ENCODE measurements at places on chromosomes 11 and 22. TPM values are rescaled to one million over a fixed set of nuclear protein-coding genes. Genes with fewer than 3 reads are reported as not detected.

GRCh38 chr11:82927264-82927880, 25.8 kb downstream of the DDIAS start:
- ATAC-seq = peak; percentile 73

DNA sequence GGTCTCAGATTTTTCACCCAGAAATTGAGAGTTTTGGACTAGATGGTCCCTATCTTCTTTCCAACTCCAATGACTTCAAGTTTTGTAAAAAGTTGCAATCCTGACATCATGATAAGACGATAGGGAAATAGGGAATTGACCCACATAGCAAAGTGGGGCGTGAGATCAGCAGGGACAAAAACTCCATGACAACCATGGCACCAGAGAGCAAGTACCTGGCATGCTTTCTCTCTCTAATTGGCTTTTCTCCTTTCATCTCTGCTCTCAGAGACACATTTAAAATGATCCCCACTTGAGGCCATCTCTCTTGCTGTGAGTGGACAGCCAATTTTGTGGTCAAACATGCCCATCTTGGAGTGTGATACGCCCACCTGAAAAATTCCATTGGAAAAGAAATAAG, at the start of gene OR5AN1:
Gene OR5AN1, plus strand, starts transcription at position 301 of the 400 bp plus-strand sequence. CDS start 5,564 bp downstream, outside the sequence.
- ATAC-seq = no peak

DNA sequence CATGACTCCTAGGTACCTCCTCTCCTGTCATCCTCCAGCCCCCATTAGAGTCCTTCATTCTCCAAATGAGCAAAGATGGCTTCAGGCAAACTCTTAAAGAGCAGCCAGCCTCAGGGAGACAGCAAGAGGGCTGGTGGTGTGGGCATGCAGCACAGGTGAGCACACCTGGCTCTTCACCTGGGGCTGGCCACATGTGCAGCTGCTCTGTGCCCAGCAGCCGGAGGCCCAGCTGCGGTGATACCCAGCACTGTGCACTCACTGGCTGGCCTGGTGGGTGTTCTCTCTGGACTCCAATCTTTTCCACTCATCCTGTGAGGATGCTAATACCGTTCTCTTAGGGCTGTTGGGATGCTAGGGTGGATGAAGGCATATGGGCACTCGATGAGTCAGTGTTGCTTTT, 106.1 kb upstream of the PARVA start:
- no peak for ATAC-seq

DNA sequence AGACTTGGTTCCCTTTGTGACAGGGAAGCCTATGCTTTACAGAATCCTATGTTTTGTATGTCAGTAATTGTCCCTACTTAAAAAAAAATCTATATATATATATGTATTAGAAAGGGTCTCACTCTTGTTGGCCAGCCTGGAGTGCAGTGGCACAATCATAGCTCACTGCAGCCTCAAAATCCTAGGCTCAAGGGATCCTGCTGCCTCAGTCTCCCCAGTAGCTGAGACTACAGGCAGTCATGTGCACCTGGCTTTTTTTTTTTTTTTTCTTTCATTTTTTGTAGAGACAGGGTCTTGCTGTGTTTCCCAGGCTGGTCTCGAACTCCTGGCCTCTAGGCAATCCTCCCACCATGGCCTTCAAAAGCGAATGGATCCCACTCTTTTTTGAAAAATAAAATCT, 2.1 kb upstream of the NEAT1 start:
- no peak for ATAC-seq

Gene SYT13
- total RNA-seq = not detected

DNA sequence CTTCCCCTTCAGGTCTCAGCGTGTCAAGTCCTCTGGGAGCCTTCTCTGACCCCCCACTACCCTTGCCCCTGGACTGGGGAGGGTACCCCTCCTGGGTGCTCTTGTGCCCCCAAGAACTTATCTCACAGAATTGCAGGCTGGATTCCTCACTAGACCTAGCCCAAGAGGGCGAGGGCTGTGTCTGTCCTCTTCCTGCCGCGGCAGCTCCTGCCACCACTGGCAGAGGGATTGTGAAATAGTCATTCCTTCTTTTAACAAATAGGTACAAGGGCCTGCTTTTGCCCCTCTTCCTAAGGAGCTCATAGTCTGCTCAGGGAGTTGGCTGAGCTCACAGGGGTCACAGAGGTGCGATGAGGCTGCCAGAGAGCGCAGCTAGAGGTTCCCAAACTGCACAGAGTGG, 5.5 kb downstream of the RAB36 start:
- no peak for ATAC-seq

DNA sequence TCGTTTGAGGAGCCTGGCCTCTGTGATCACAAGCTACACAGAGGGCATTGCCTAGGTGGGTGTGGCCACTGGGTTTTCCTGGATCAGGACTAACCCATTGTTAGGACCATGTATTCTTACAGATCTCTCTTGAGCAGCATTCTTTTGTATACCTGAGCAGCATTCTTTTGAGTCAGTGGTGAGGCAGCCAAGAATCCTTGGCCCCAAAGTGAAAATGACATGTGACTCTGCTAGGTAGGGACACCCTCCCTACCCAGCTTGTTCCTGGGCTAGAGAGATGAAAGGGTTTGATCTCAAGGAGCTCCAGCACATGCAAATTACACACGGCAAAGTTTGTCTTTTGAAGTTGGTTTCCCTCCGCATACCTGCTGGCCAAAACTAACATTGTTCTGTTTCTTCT, 55.0 kb upstream of the HORMAD2 start:
- ATAC-seq = peak; percentile 88

DNA sequence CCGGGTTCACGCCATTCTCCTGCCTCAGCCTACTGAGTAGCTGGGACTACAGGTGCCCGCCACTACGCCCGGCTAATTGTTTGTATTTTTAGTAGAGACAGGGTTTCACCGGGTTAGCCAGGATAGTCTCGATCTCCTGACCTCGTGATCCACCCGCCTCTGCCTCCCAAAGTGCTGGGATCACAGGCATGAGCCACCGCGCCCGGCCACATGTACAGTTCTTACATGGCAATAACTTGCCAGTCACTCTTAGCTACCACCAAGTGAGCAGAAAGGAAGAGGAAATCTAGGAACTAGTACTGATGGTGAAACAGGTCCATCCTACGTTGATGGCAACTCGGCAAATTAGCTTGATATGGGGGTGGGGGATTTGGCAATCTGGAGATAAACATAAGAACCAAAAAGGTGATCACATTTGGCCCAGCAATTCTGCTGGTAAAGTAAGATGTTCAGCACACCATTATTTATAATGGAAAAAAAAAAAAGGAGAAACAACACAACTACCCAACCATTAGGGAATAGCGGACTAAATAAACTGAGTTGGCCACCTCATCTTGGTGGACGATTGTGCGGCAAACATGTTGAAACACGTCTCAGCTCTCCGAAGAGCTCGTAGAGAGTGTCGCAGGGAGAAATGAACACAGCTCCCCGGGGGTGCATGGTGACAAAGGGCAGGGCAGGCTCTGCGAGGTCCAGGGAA, 5.3 kb downstream of the NLRP6 start:
- ATAC-seq = no peak

DNA sequence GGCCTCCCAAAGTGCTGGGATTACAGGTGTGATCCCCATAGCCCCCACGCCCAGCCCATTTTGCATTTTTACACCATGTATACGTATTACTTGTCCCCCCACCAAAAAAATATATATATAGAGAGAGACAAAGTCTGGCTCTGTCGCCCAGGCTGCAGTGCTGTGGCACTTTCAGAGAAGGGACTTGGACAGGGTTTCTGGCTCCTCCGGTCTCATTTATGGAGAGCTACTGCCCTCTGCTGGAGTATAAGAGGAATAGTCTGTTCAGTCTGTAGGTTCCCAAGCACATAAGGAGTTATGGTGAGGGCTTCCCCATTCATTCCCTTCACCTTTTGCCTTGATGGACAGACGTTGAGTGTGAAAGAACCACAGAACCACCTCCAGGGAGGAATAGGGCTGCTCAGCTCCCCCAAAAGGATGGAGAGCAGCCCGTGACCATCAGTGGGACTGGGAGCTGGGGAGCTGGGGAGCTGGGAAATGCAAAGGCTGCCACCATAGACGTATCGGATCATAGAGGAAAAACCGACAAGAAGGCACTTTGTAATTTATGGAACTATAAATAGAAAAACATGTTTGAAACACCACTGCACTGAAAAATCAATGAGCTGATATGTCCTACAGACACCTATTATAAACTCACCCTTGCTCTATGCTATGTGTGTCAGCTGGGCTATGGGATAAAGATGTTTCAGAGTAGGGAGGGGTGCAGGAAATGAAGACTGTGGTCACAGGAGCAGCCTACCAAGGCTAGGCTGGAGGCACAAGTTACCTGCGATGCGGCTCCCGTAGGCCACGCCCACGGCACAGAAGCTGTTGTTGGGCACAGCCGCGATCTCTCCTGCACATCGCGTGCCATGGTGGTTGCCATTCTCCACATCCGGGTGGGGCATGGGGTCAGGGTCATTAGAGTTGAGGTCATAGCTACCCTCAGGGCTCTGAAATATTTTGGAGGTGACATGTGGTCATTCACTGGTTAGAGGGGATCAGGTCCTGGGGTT, 5.2 kb downstream of the PCSK7 start:
- ATAC-seq = peak; percentile 78

DNA sequence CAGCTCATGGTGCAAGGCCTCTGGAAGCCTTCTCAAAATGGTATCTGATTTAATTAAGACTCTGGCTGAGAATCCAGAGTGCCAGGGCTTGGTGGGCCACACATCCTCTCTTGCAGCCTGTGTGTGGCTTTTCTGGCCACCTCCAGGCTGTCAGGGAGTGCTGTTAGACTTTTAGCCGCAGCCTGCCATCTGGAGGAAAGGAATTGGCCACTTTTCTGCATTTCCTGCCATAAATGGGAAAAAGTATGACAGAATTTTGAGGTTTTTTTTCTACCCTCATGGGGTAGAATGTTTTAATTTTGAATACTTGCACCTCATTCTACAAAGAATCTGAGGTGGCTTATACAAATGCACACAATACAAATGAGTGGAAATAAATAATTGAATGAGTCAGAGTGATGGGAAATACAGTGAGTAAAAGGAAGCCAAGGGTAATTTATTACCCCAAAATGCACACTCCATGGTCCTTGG, 218.4 kb downstream of the ADAMTS15 start:
- ATAC-seq = no peak

Gene CHADL
- 3.9 TPM for total RNA-seq

Gene PLEKHB1
- total RNA-seq = 1.4 TPM

DNA sequence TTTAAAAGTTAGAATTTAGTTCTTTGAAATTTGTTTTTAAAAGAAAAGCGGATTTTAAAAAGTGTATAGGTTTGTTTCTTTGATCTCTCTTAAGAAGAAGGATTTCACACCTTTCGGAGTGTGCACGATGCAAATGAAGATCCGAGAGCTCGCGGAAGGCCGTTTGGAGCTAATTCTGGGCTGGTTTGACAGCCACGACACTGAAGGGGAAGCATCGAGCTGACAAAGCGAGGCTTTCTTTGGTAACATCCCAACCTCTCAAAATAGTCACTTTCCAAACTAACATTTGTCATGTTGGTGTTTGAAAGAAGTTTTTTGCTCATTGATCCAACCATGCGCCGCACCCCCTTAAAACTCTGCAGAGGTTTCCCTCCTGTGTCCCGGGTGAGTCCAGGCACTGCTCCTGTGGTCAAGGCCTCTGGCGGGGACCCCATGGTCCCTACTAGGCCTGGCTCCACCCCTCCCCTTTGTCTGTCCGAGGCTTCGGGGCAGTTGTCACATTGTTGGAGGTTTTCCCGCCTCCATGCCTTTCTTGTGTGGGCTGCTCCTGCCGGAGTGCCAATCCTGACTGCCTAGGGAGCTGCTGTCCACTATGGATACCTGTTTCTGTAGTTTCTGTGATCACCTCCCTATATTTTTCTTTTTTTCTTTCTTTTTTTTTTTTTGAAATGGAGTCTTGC, 39.7 kb downstream of the MPPED1 start:
- no peak for ATAC-seq

- ATAC-seq = no peak
These were observed 165.9 kb downstream of the BLID start for GRCh38 chr11:121950160-121950559.

- ATAC-seq = no peak
These were observed 64.7 kb upstream of the CTSC start for GRCh38 chr11:88402192-88402715.

Gene ACP2
- total RNA-seq = 12.7 TPM

DNA sequence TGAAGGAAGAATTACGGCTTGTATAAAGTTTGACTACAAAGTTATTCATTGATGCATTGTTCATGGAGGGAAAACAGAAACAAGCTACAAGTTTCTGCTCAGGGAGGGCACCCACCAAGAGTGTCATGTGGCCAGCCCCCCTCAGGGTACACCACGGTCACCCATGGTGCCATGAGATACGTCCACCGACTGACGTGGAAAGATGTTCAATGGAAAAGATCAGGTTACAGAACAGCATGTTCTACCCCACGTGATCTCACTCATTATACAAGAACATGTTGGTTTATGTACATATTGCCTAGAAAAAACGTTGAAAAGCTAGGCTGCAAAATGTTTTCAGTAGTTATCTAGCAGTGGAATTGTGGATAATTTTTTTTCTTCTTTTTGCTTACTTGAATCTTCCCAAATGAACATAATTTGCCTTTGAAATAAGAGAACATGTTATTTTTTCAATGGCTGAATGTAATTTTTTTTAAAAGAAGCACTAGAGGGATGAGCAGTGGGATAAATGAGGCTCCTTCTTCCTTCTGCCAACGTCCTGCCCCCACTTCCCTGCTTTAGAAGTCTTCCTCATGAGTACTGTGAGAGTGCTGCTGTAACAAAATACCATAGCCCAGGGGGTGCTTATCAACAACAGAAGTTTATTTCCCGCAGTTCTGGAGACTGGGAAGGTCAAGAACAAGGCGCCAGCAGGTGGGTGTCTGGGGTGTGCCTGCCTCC, 22.5 kb downstream of the RCN1 start:
- ATAC-seq = no peak

DNA sequence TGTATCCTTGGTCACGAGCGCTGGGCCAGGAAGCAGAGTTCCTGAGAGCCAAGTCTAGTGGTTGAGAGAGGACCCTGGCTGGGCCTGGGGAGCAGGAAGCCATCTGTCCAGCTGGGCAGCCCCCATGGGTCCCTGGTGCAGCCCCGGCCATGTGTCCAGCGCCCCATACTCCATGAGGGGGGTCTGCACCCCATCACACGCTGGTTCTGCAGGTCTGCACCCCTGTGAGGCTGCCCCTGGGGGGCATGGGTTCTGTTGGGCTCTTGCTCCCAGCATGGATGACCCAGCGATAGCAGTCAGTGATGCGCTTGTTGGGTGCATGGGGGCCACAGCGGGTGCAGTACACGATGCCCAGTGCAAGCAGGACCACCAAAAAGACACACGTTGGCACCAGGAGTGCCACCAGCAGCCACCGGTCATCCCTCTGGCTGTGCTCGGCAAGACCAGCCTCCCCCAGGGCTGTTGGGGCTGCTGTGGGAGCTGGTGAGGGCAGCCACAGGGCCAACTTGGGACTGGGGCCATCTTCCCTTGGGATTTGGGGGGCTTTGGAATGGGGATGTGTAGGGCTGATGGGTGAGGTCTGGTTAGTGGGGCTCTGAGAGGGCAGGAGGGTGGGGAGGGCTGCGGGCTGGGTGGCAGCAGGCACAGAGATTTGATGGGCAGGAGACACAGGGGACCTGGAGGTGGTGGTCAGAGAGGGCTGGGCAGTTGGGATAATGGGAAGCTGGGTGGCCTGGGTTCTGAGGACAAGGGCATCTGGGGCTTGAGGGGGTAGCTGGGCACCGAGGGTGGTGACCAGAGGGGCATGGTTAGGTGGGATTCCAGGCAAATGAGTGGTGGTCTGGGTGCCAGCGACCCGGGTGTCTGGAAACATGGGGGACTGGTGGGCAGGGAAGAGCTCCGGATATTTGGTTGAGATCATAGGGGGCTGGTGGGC, 2.0 kb downstream of the CD248 start:
- no peak for ATAC-seq

- no peak for ATAC-seq
These were observed 25.5 kb upstream of the MALAT1 start for GRCh38 chr11:65473278-65473860.

Gene SIK2
- 6.8 TPM for total RNA-seq
